NCI-H2171 (cell line): ENCODE measurements at places on chromosomes 5 and 9.

DNA sequence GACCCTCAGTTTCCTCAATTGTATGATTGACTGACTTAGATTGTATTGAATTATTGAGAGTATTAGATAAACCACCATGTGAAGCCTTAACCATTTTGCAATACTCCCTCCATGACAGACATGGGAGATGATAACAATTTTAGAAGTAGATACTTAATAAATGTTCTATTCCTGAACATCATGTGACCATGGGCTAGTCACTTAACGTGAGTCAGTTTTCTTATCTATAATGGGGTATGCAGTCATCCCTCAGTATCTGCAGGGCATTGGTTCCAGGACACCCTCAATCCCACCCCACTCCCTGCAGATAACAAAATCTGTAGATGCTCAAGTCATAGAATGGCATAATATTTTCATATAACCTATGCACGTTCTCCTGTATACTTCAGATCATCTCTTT lies 31.0 kb downstream of the SNX18 start:
- no peak for DNase-seq

DNA sequence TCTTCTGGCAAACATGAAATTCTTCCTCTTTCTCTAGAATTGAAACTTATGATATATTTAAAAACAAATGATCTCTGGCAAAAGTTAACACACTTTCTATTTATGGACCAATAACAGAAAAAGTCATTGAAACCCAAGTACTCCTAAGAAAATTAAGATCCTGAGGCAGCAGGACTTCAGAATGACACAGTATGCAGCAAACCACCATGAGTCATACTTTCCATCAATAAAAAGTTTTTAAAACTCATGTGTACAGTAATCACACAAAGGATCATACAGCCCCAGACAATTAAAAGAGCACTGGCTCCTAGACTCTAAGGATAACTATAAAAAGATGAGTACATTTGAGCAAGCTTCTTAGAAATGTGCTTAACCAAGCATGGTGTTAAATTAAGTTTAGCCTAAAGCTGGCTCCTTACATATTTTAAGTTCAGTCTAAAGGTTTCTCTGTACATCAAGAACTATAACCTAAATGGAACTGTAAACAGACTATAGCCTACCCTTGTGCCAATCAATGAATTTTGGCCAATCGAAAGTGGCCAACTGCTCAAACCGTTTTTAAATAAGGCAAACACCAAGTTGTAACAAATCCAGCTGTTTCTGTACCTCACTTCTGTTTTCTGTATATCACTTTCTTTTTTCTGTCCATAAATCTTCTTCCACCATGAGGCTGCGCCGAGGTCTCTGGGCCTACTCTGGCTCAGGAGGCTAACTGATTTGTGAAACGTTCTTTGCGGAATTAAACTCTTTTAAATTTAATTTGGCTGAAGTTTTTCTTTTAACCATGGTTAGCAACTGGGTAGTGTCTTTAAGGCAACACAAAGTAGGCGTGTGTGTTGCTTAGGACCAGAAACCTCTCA lies 232.1 kb upstream of the PIK3R1 start:
- no peak for DNase-seq

DNA sequence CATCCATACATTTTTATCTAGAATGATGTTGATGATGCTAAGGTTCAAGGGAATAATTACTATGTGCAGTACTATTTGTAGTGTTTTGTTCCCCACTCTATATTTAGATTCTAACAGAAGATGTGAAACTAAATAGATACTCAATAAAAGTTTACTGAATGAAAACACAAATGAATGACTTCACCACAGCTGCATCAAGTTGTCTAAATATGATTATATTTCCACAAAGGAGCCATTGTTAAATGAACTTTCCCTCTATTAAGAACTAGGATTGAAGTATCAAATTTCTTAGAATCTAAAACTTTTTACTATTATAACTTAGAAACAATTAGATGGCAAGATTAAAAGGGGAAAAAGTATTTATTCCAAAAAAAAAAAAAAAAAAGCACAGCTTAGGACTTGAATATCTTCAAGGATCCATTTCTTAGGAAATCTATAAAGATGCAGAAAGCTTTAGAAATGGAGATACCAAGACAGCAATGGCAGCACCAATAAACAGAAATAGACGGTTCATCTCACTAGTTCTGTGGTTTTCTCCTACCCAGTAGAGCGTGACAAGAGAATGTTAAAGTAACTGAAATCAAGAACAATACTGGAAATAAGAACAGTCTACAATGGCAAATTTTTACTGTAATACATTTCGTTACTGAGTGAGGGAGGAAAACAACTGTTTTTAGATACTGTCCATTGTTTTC lies 347.6 kb downstream of the EBF1 start:
- no peak for DNase-seq

DNA sequence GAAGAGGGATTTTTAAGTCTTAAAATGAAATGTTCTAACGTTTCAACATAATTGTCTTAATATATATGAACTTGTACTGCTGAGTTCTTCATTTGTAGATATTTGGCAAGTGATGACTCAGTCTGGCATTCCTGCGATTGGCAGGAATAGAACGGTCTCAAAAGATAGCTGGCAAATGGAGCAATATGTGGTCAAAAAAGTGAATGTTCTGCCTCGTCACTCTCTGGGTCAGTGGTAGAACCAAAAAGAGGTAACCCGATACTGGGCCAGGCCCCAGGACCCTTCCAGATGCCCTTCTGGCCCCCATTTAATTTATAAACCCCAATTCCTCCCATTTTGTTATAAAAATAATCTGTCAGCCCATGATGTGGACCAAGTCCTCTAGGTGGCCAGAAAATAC lies 39.2 kb downstream of the ZNF366 start:
- no peak for DNase-seq

- no peak for DNase-seq
Observed at GRCh38 chr5:87898574-87898973, 370.1 kb downstream of the TMEM161B start.

GRCh38 chr5:88250010-88250409 lies 18.6 kb downstream of the TMEM161B start:
- DNase-seq = no peak

- DNase-seq = no peak
Observed at GRCh38 chr9:132794730-132795380, 83.2 kb downstream of the AK8 start.

- no peak for DNase-seq
Observed at GRCh38 chr5:127085796-127086195, 12.5 kb upstream of the C5orf63 start.

GRCh38 chr9:96660692-96661248 lies 5.7 kb upstream of the PRXL2C start:
- DNase-seq = no peak

DNA sequence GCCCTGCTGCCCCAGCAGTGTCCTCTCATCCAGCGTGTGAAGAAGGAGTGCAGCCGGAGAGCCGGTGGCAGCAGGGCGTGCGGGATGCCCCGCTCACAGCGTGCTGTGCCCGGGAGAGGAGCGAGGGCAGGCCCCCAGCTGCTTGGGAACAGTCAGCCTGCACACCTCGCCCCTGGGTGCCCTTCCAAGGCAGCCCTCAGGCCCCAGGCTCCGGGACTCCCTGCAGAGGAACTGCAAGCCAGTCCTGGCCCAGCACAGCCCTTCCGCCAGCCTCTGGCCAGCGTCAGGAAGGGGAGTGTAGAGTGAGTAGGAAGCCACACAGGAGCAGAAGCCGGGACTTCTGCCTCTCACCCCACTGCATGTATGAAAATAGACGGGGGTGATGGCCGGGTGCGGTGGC lies 43.5 kb downstream of the ADAMTS2 start:
- DNase-seq = no peak

DNA sequence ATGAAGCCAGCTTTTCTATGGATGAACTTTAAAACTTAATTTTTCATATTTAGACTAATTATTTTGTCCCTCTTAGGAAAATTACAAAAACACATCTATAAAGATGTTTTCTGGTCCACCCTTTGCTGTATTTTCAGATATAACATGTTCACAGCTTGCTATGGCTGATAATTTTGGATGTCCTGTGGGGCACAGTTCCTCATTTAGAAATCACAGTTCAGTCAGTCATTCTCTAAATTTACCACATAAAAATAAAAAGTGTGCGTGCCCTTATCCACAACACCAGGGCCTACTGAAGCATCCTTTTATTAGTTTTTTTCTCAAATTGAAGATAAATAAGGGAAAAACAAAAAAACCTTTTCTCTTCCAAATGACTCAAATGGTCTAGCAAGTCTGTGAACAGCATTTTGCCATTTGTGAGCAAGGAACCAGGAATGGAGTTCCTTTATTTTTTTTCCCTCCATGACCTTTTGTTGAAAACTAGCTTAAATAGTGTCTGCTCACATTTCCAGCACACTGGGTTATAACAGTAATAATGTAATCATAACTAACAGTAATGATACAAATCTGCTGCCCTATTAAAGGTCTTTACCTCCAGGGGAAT lies 87.1 kb downstream of the CEMIP2 start:
- DNase-seq = no peak

DNA sequence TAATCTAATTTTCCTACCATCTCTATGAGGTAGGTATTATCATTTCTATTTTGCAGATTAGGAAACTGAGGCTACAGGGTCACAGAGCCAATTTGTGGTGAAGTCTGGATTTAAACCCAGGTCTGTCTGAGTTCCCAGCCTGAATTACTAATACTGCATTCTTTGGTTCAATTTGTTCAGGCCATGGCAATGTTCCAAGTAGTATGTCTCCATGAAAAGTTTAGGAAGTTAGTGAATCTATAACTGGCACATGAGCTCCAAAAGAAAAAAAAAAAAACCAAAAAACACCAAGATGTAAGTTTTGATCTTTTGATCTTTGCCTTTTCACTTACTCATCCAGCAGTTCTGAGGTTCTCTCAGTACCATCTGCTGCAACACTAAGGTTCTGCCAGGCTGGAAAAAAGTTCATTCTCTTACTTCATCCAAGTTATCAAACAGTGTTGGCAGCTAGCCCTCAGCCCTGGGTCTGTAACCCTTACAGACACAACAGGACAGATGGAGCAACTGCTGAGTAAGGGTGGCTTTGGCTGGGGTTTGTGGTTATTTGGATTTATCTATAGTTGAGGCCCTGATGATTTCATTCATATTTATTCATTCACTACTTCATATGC lies 4.4 kb upstream of the TMEM268 start:
- no peak for DNase-seq

GRCh38 chr9:135308821-135309762 lies 170.5 kb upstream of the PPP1R26 start:
- peak; percentile 94 for DNase-seq

DNA sequence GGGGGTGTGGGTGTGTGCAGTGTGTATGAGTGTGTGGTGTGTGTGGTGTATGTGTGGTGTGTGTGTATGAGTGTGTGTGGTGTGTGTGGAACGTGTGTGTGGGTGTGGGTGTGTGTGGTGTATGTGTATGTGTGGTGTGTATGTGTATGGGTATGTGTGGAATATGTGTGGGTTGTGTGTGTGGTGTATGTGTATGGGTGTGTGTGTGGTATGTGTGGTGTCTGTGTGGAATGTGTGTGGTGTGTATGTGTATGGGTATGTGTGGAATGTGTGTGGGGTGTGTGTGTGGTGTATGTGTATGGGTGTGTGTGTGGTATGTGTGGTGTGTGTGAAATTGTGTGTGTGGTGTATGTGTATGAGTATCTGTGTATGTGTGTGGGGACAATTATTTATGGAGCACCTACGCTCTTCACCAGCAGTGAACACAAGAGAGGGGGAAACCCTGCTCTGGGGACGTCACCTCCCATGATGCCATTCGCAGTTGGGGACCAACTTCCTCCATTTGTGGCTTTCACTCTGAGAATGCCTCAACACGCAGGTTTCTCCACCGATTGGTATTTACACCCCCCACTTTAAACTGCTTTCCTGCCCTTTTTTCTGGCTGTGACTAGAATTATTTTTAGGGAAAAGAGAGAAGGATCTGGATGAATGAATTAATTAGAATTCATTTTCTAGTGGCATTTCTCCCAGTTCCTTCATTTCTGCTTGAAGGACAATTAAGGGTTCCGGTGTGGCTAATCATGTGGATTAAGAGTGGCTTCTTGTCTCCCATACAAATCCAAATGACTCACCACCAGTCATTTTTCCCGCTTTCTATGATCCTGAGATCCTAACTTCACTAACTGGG lies 238.1 kb downstream of the ROR2 start:
- no peak for DNase-seq

DNA sequence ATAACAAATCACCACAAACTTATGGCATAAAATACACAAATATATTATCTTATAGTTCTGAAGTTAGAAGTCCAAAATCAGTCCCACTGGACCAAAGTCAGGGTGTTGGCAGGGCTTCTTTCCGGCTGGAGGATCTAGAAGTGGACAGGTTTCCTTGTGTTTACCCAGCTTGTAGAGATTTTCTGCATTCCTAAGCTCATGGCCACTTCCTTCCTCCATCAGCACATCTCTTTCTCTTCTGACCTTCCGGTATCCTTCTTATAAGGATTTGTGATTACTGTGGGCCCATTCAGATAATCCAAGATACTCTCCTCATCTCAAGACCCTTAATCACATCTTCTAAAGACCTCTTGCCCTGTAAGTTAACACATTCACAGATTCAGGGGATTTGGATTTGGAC lies 97.6 kb downstream of the RAB3C start:
- no peak for DNase-seq

- DNase-seq = no peak
Observed at GRCh38 chr5:65190328-65191053, 291.2 kb downstream of the ADAMTS6 start.

- DNase-seq = no peak
Observed at GRCh38 chr5:6291961-6292360, 86.4 kb downstream of the MED10 start.

GRCh38 chr5:133870661-133871060 lies 97.8 kb downstream of the C5orf15 start:
- no peak for DNase-seq

- no peak for DNase-seq
Observed at GRCh38 chr9:110427497-110428104, 89.9 kb upstream of the TXNDC8 start.

DNA sequence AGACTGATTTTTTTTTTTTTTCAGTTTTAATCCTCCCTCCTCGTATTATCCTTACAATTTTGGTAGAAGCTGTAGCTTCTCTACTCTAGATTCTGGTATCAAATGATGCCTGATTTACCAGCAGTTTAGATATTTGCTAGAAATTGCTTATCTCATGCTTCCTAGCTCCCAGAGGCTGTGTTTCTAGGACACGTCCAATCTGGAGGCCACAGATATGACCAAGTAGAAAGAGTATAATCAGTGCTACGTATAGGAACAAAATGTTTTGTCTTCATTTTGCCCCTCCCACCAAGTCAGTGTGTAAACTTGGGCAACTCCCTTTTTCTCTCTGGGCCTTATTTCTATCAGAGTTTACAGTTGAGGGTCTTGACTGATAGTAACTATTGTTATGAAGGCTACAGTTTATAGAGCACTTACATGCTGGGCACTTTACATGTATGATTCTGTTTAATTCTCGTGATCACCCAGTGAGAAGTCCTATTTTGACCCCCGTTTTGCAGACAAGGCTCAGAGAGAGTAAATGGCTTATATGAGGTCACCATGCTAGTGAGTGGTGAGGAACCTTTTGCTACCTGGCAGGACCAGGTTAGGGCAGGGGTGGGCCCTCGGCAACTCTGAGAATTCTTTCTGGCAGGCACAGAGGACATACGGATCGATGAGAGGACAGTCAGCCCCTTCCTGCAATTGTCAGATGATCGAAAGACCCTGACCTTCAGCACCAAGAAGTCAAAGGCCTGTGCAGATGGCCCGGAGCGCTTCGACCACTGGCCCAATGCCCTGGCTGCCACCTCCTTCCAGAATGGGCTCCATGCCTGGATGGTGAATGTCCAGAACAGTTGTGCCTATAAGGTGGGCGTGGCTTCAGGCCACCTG lies 7.6 kb downstream of the HDHD3 start:
- DNase-seq = no peak
